ENCODE measurements at places on chromosomes 6 and 20.

GRCh38 chr6:42402184-42402583 lies 49.5 kb downstream of the TRERF1 start:
- no peak for DNase-seq

DNA sequence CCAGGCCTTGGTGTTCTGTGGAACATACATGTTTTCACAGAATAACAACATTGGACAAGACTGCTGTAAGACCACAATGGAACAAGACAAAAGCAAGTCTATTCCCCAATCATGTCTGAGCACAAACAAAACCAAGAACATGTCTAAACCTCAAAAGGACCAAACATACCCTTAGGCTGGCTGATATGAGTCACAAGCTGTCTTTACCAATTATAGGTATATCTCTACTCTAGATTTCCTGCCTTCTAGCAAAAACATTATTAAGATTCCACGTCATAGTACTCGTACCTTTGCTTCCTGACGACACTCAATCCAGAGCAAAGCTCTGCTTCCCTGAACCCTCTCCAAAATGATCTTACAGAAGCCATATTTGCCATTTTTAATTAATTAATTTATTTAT lies 15.4 kb upstream of the L3MBTL1 start:
- no peak for DNase-seq

DNA sequence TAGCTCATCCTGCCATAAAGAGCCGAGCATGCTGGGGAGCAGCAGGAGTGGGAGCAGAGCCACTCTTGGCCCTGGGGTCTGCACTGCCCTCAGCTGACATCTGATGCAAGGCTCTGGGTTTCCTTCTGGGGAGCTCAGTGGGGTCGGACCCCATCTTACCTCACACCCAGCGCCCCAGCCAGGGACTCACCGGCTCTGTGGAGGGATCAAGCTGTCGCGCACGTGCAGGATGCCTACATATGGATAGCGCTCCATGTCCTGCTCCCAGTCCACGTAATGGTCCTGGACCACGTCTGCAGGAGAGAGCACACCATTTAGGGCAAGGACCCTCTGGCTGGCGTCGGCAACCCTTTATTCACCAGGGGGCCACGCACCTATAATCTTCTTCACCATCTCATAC lies 12.2 kb downstream of the LEMD2 start:
- DNase-seq = no peak

- DNase-seq = no peak
These were observed 286.1 kb upstream of the GJE1 start for GRCh38 chr6:141846639-141847038.

DNA sequence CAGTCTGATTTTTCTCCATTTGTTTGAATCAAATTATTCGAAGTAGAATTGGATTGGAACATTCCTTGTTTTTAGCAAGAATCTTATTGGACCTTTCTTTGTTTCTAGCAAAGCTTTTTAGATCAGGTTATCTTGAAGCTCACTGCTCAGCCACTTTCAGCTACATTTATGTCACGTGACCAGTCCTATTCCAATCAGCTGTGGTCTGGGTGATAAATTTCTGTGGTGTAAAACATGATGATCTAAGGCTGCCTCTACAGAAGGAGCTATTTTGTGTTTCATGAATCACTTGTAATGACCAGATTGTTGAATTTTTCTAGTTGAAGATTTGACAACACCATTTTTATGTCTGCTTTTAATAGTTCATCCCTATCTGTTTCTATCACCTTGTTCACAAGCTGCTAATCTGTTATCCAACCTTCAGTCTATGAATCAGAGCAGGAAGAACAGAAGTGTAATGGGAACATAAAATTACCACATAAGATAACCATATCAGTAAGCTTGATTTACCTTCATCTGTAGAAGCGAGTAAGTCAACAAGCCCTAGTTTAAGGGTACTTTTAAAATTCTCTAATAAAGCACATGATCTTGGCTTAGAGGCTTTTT lies 101.0 kb upstream of the MAP3K7 start:
- no peak for DNase-seq

DNA sequence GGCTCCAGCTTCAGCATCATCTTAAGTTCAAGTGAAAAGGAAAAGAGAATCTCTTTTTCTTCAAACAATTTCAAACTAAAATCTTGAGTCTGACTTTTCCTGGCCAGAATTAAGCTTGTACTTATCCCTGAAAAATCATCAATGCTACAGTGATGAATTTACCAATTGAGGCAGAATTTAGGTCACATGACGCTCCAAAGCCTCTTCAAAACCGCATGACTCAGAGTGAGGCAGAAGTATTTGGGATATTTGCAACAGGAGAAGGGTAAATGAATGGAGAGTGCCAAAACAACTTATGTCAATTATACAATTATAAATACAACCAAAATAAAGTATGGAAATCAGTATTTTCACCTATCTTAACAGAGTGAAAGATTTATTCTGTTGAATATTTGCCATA lies 515.5 kb downstream of the COL12A1 start:
- DNase-seq = no peak

DNA sequence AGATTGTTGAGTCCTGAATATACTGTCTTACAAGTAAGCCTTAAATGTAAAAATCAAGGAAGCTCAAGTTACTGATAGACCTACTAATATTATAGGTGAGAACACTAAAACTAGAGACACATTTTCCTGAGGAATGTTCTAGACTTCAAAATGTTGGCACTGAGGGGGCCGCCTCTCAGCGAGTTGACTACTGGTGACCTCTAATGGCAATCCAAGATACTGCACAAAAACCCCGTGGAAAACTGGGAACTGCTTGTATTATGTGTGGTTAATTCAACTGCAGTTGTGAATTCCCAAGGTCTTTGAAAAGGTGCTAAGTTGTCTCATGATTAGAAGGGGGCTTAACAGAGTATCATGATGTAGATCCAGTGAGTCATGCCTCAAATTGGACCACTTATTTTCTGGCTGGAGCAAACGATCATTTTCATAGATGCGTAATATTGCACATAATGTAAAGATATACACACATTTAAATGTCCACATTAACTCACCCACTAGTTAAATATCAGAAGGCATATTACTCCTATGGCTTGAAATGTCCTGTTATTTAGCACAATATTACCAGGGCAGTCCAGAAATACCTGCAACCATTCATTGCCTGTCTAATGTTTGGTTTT lies 336.2 kb downstream of the FOXA2 start:
- DNase-seq = peak; percentile 0

DNA sequence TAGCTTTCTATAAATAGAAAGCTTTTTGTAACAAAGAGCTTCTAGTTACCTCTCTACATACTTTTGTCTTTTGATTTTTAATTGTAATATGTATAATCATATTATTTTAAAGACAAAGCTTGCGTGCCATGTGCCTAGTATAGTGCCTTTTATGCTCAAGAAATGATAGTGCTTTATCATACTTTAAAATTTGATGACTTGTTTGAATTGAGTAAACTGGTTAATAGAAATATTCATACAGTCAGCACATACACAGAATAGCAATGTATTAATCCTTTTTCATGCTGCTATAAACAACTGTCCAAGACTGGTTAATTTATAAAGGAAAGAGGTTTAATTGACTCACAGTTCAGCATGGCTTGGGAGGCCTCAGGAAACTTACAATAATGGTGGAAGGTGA lies 313.0 kb downstream of the FRK start:
- no peak for DNase-seq

GRCh38 chr6:1202201-1202600 lies 109.7 kb upstream of the FOXQ1 start:
- DNase-seq = no peak

DNA sequence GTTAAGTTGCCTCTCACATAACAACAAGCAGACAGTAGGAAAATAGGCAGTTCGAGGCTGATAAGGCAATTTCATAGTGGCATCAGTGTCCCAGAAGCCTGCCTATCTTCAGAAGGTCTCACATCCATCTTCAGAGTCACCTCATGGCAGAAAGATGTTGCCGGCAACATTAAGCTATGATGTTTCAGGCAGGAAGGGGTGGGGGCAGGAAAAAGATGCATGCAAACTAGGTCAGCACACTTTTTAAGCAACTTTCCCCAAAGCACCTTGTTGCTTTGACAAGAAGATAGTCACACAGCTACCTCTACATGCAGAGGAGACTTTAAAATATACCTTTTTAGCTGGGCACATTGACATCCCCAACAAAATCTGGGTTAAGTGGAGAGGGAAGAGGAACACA lies 43.2 kb upstream of the SMIM8 start:
- DNase-seq = no peak

DNA sequence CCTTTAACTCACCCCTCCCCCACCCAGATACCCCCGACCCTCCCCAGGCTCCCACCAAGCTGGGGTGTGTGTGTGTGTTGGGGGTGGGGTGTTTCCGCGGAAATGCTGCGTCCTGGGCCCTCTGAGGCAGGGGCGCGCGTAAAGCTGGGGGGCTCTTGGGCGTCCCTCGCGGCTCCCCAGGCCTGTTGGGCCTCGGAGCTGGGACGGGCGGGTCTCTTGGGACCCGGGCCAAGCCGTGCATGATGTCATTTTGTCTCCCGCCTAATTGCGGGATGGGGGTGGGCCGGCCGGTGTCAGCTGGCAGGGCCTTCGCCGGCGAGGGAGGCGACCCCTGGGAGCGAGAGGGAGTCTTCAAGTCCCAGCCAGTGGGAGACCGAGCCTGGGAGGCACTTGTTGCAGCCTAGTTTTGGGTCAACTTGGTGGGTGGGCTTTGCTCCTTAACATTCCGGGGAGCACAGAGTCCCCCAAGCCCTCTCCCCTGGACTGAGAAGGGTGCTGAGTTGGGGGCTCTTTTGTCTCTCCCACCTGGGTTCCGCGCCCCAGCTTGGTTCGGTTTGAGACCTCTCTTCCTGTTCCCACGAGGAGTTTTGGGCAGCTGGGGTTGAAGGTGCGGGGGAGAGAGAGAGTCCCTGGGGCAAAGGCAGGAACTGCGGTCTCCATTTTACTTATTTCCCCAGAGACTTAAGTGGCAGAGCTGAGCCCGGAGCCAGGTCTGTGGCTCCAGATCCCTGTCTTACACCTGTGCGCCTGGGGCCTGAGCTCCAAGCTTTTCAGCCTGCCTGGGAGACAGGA lies 623 bp downstream of the MYBL2 start:
- peak; percentile 13 for DNase-seq

DNA sequence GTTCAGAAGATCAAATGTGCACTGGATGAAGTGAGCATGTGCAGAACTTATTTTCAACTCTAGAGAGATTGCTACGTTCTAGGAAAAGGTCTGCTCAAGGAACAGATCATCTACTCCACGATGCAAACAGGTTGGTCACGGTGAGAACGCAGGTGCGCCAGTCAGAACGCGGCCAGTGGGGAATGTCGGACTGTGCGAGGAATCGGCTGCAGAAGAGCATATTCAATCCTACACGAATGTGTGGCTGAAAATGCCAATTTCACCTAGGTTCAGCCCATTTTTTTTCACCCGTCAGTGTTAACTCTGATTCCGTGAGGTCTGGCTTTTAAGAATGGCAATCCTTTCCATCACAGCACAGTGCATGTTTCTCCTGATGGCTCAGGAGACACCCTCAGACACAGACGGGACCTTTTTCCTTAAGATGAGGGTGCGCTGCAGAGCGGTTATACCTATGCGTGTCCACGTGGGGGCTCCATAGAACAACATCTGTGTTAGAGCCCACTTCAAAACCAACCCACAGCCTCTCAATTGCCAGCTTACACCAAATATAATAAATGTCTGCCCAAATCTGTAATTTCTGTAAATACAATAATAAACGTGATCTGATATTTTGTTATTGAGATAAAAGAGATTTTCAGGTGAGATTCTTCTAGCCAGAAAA lies 250.4 kb downstream of the FOXA2 start:
- DNase-seq = peak; percentile 79

DNA sequence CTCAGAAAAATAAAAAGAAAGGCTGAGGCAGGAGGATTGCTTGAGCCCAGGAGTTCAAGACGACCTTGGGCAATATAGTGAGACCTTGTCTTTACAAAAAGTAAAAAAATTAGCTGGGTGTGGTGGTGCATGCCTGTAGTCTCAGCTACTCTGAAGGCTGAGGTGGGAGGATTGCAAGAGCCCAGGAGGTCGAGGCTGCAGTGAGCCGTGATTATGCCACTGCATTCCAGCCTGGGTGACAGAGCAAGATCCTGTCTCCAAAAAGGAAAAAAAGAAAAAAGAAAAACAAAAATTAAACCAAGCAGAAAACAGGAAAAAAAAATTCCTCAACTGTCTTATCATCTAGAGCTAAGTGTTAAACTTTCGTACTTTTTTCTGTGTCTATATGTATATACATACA lies 12.4 kb upstream of the SRSF3 start:
- DNase-seq = no peak

- no peak for DNase-seq
These were observed 22.2 kb downstream of the C20orf203 start for GRCh38 chr20:32651537-32651936.

DNA sequence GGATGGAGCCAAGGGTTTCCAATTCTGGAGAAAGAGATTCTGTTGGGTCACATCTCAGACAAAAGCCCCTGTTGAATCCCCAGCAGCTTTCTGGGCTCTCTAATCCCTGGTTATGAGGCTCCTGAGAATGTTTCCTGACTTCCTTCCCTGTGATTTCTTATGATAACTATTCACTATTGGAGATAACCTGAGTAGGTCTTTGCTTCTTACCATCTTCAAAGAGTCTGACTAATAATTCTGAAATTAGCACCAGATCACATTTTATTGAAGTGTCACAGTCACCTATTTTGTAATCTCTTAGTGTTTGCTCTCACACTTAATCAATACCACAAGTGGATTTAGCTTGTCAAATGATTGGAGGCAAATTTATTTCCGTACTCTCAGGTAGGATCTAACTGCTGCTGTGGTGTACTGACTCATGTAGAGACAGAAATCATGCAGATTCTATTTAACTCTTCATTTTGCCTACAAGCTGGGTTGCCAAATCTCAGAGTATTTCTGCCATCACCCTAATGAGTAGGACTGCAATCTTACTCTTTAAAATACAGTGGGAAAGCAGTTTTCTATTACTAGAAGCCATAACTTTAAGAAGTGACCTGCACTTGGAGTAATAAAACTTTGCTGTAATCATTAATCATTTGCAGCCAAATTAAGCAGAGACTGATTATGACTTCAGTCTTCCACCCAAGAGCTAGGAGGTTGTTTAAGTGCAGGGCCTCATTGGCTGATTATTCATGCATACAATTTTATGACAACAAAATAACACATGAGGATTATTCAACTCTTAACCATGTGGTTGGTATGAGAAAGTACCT lies 422.1 kb downstream of the EPM2A start:
- no peak for DNase-seq

- DNase-seq = no peak
These were observed 405.0 kb downstream of the UTRN start for GRCh38 chr6:144690133-144690532.
